Lower lobe of right lung (tissue), 2 donors: ENCODE measurements at places on chromosomes 7 and 10. TPM values are rescaled to one million over a fixed set of nuclear protein-coding genes. Genes with fewer than 3 reads are reported as not detected.

Gene SPDYE11
- not detected for total RNA-seq

GRCh38 chr7:74002474-74003017 lies 25.4 kb upstream of the ELN start:
- DNase-seq, result peak; percentile 73
- peak overlapping the region; percentile 63 for H3K27ac ChIP-seq
- H3K4me3 ChIP-seq, result no peak overlapping the region
- no peaks in the 10 kb centered on the region for H3K36me3 ChIP-seq
- no peaks in the 10 kb centered on the region for H3K27me3 ChIP-seq
- peaks cover 30% of the 10 kb centered on the region for H3K4me1 ChIP-seq

GRCh38 chr7:101166909-101167644 lies 1.7 kb upstream of the VGF start:
- no peak overlapping the region for H3K4me3 ChIP-seq
- peaks cover 96% of the 10 kb centered on the region for H3K27me3 ChIP-seq
- DNase-seq, result no peak
- no peaks in the 10 kb centered on the region for H3K36me3 ChIP-seq
- H3K27ac ChIP-seq, result no peak overlapping the region

GRCh38 chr7:18212308-18212707 lies 184.7 kb upstream of the PRPS1L1 start:
- peaks cover 8% of the 10 kb centered on the region for H3K4me1 ChIP-seq
- H3K27me3 ChIP-seq, result no peaks in the 10 kb centered on the region
- no peak for DNase-seq

Gene CYP26C1
- 0.27 TPM for total RNA-seq
